T1000 (cell line): ENCODE measurements at places on chromosomes 5 and 9.

- DNase-seq = no peak
These were observed 41.9 kb downstream of the SLC22A5 start for GRCh38 chr5:132411304-132412013.

DNA sequence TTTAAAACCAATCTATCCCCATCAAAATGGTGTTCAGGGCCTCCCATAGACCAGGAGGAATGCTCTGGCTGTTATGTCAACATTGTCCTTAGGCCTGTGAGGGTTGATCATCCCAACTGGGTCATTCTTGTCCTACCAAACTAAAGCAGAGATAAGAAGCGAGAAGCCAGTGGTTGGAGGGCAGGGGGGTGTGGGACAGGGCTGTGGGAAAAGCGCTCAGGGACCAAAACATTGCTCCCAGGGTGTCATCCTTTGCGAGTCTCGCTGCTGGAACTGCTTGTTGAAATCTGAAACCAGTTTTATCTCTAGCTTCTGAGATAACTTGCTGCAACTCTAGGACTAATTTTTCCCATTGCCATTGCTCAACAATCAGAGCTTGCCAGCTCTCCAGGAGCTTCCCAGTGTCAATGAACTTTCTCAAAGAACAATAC is 48.1 kb downstream of the SPATA31C2 start:
- no peak for DNase-seq

- DNase-seq = no peak
These were observed 65.7 kb downstream of the IQGAP2 start for GRCh38 chr5:76468635-76469425.

GRCh38 chr5:99543841-99544240 is 615.0 kb upstream of the CHD1 start:
- no peak for DNase-seq

DNA sequence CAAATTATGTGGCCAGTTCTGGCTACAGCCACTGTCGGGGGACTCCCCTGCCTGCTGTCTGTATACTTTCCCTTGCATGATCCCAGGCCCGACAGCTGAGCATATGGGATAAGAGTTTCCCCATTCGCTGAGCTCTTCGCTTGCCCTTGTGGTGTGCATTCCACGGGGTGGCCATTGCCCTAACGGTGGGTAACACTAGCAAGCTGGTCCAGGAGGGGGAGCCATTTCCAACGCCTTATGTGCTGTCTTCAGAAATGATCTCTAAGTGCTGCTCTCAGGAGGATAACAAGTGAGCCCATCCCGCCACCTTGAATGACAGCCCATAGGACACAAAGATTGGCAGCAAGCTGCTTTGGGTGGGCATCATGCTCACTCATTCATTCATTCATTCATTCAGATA is 190.9 kb downstream of the FSTL4 start:
- DNase-seq = no peak

DNA sequence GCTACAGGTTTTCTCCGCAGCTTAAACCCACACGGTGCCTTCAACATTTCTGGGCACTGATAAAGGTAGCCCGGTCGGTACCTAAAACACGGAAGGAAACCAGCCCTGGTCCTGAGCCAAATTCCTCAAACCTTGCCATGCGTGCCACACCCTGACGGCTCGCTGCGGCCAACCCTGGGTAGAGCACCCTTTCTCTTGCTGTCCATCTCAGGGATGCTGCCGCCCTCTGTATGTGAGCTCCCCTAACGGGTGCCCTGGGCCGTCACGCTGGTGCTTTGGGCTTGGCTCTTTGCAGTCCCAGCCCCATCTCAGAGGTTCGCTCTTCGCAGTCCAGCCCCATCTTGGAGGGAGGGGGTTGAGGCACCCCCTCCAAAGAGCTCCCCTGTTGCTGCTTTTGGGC is 43.9 kb downstream of the PNPLA7 start:
- no peak for DNase-seq

GRCh38 chr5:144438237-144438636 is 267.6 kb downstream of the KCTD16 start:
- DNase-seq = no peak

GRCh38 chr5:43551731-43552130 is 5.1 kb downstream of the PAIP1 start:
- no peak for DNase-seq
